COLO829 (cell line): ENCODE measurements at places on chromosomes 12 and 14.

DNA sequence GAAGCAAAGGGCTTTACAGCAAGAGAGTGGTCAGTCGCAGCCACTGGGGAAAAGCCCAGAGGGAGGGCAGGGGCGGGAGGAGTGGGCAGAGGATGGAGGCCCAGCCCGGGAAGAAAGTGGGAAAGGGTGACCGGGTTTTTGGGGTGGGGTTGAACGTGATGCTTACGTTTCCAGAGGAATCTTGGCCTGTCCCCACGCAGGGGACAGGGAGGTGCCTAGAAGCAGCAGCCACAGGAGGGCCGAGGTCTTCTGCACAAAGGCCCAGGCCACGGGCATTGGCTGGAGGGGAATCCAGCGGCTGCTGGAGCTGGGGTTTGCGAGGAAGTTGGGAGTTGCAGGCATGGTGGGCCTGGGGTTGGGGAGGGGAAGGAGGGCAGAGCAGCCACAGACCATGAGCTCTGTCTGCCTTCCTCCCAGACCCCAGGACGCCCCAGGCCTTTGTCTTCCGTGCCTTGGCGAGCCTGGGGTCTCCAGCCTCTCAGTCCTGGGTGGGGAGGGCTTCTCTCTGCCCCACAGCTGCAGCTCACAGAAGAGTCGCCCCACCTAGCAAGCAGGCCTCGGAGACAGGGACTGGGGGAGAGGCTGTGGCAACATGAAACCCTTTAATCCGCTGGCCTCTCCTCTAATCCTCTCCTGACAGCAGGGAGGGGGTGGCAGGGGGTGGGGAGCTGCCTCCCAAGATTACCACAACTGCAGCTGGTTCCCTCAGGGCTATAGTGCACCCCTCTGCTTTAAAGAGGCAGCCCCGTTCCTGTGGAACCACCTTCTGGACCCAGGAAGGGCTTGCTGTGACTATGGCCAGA lies at the start of gene CACNA2D4:
CACNA2D4 (minus strand) TSS at position 572 of the 803 bp plus-strand sequence; CDS start at position 393, 179 bp downstream.
- DNase-seq: no peak

- no peak for DNase-seq
Observed at GRCh38 chr14:101363261-101363555, 198.1 kb upstream of the DIO3 start.

DNA sequence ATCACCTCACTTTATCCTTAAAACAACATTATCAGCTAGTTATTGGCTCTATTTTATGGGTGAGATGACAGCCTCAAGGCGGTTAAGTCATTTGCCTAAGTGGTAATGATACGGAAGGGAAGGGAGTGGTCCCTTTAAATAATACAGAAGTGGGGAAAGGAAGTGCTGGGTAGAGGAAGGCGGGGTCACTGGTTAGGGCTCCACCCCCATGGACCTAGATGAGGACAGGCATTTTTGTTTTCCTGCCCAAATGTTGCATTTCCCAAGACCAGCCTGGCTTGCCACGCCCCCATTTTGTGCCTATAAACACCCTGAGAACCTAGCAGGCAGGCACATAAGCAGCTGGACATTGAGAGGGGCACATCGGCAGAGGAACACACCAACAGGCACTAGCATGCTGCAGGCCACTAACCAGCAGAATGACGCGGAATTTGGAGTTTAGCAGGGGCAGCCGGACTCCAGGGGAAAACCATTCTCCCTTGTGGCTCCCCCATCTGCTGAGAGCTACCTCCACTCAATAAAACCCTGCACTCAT lies 100.9 kb downstream of the EPS8 start:
- peak; percentile 68 for DNase-seq

GRCh38 chr14:92880351-92880750 lies 42.6 kb upstream of the CHGA start:
- DNase-seq: peak; percentile 71

- DNase-seq: no peak
Observed at GRCh38 chr12:100165356-100165755, 22.7 kb upstream of the BLTP3B start.

DNA sequence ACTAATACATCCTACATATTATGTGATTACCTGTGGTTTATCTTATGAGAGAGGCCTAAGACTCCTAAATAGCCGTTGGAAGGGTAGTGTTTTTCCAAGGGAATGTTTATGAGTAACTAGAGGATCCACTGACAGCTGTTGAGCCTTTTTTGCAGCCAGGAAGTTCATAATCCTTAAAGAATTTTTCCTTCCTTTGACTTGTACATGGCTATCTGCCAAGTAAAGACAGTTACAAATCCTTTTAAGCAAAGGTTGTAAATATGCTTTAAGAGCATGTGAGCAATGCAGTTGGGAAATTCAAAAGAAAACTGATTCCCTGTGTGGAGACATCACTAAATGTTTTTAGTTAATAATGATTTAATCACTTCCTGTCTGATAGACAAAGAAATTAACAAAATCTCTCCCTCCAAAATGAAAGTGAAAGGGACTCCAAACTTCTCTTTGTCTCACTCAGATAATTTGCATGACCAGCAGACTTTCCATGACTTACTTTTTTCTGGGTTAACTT lies 333.8 kb downstream of the PDZRN4 start:
- DNase-seq: peak; percentile 57

DNA sequence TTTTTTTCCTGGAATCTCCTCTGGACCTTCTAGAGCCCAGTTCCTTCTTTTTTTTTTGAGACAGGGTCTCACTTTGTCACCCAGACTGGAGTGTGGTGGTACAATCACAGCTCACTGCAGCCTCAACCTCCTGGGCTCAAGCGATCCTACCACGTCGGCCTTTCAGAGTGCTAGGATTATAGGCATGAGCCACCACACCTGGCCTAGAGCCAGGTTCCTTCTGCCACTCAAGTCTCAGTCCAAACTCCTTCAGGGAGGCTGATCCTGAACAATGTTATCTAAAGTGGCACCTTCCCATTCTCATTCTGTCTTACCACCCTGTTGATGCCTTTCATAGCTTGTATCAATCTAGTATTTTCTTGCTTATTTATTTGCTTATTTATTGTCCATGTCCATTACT lies 22.3 kb upstream of the ELK3 start:
- DNase-seq: no peak

DNA sequence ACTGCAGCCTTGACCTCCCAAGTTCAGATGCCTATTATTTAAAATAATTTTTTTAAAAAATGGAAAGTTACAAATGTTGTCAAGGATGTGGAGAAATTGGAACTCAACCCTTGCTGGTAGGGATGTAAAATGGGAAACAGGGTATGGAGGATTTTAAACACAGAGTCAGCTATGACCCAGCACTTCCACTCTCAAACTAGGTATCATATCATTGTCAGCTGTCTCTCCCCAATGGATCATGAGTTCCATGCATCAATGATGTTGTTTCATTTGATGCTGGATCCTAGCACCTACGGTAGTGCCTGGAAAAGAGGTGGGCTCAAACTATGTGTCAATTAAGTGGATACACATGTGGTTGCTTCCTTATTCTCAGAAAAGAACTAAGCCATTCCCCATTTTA lies 150.9 kb downstream of the RIMBP2 start:
- DNase-seq: no peak

DNA sequence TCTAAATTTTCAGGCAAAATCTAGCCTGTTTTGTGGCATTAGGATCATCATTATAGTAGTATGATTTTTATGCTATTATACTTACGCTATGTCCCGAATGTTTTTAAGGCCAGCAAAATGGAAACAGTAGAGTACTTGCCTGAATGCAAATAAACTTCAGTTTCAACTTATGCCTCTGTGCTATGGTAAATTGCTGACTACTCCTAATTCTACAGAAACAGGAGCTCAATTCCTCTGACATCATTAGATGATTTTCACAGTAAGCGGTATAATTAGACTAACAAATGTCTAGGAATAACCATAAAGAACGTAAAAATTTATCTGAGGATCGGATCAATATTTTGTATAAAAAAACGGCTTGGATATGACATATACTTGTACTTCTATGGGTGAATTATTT lies 270.0 kb downstream of the EGLN3 start:
- DNase-seq: no peak

DNA sequence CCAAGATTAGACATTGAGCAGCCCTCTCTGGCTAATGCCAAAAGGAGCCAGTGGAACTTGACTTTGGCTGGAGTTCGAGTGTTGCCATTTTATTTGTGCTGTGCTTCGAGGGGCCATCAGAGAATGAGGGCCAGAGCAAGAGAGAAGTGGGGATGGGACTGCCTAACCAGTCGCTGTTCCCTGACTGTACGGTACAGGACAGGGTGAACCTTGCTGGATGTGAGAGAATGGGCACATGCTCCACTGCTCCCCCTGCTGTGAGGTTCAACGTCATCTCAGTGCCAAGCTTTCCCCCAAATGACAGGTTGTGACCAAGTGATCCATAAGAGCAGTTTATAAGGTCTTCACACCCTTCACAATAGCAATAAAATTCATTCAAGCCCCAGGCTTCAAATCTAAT lies 55.1 kb upstream of the BCL11B start:
- DNase-seq: no peak

DNA sequence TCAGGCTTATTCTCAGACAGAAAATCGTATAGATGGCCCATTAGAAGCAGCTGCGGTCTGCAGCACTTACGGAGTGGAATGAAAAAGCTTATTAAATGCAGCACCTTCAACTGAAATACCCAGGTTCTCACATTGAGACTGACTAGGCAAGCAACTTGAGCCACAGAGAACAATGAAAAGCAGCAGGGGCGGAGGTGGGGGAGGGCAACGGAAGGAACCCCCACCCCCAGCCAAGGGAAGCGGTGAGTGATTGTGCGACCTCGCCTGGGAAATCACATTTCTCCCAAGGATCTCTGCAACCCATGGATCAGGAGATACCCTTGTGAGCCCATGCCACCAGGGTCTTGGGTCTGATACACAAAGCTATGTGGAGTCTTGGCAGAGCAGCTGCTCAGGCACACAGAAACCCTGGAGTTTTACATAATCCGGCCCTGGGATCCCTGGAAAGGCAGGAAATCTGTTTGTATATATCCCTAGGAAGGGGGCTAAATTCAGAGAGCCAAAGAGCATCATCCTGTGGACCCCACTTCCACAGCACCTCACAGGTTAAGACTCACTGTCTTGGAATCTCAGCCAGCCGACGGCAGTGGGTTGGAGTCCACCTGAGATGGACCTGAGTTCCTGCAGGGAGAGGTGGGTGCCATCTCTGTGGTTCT lies 38.1 kb downstream of the PZP start:
- DNase-seq: no peak

DNA sequence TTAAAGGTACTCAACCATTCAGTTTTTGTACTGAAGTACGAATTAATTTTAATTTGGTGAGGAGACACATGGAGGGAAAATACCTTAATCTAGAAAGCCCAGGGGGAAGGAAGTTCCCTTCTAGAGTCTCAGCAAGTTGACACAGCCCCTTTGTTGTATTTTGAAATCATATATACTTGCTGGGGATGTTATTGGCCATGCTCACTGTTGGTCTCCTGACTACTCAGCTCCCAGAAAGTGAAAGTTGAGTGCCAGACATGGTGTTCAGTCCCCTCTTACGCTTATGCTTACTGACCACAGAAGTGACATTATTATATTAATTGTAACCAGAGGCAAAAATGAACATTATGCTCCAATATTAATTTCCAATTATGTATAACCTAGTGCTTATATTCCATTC lies 28.1 kb downstream of the ARF6 start:
- DNase-seq: no peak

GRCh38 chr12:120402217-120402616 lies 33.3 kb upstream of the MSI1 start:
- DNase-seq: no peak

- DNase-seq: peak; percentile 72
Observed at GRCh38 chr14:64636208-64636979, 67.8 kb upstream of the PLEKHG3 start.

DNA sequence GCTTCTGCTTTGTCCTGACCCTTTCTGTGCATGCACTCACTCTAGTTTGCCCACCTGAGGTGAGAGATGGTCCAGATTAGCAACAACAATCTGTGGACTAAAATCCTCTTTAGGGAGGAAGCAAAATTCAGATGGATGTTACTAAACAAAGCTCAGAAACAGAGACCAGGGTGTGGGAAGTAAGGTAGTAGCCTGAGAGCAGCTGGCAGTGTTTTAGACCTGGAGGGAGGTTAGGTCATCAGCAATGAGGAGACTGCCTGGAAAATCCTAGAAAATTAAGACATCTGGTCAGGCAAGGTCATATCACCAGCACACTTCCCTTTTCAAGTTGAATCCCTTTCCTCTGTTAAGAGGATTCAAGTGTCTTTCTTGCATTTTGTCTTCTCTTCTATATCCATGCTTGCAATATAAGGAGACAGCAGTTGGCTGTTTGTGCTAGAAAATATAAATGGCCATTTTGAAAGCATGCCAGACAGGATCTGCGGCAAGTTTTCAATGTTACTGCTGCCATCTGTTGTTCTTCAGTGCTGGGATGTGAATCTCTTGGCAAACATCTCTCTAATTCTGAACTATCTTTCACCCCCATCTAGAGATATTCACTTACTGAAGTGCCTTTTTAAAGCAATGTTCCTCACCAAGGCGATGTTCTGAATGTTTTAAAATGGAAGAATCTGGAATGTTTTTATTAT lies 266.4 kb downstream of the NAV3 start:
- DNase-seq: no peak

GRCh38 chr12:6390084-6390799 lies 6.3 kb downstream of the LTBR start:
- DNase-seq: no peak

DNA sequence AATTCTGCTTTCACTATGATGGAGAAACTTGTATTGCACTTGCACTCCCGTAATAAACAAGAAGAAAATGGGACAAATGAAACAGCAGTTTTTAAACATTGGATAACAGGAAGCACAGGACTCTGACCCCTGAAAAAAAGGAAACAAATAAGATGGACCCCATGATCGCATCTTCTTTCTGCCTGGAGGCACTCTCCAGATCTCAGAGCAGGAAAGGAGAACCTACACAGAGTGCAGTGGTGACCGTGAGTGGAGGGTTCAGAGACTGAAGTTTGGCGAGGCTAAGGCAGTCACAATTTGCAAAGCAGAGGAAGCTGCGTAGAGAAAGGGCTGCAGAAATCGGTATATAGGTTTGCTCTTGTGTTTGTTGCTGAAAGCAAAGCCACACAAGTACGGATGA lies 6.1 kb upstream of the FGF6 start:
- no peak for DNase-seq

DNA sequence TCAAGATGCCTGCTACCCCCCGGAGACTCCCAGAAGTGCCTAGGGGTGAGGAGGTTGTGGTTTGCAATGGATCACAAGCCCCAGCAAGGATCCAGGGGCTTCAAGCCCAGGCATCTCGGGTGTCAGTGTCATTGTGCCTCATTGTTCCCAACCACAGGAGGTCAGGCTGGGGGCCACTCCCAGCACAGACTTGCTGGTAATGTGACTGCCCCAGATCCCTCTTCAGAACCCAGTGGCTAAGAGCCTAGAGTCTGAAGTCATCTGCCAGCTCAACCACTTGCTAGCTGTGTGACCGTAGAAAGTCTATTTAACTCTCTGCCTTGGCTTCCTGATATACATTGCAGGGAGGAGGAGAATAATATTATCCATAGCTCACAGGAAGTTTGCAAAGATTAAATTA lies 7.7 kb upstream of the ASB2 start:
- no peak for DNase-seq

DNA sequence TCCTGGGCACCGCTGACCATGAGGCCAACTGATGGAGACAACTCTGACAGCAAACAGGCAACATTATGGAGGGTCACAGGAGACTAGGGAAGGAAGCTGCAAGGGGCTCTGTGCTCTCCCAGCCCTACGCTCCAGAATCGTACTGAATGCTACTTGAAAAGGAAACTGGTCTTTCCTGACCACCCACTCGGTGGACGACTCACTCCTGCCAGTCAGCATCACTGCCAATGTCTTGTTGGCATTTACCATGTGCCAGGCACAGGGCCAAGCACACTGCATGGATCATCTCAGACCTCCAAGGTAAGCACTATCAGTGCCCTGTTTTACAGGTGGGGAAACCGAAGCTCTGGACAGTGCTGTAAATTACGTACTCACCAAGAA lies 38.0 kb downstream of the CCDC85C start:
- DNase-seq: no peak
